NCI-H2171 (cell line): ENCODE measurements at places on chromosomes 5 and 9.

DNA sequence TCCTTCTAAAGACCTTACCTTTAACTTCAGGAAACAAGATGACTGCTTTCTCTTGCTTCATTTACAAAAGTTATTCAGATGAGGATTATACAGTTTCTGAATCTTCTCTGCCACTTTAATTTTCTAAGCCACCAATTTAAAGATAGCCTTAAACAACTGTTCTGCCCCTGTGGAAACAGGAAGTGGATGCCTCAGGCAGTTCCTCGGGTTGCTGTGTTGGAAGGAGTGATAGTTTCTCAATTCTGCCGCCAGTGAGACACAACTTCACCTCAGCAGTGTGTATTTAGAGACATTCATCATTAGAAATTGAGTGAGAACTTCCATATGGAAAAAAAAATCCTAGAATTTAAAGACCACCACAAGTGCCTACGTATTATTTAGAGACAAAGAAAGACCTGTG lies 475.1 kb upstream of the WWC1 start:
- no peak for DNase-seq

DNA sequence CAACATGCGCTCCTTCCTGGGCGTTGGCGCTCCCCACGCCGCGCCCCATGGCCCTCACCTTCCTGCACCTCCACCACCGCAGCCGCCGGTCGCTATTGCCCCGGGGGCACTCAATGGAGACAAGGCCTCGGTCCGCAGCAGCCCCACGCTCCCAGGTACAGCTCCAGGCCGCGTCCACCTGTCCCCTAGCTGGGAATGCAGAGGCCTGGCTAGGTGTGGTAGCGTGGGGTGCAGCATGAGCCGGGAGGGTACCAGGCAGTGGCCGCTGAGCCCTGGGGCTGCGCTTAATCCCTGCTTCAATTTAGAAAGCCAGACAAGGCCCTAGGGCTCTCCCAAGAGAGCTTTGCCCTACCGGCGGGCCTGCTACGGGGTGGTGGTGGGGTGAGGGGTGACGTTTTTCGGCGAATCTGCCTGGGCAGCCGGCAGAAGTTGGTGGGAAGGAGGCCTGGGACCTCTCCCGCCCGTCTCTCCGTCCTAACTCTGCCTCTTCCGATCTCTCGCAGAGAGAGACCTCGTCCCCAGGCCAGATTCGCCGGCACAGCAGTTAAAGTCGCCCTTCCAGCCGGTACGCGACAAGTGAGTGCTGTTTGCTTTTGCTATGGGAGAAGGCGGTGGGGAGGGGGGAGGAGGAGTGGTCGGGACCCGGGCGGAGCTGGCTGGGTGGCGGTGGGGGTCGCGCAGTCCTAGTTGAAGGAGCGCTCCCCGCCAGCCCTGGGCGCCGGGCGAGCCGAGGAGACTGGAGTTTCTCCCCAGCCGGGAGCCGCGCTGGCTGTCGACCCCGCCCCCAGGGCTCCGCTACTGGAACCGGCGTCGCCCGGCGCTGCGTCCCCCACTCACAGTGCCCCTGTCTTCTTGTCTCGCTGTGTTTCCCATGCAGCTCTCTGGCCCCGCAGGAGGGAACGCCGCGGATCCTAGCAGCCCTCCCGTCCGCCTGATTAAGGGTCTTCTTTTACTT lies 4.8 kb downstream of the IRX1 start:
- DNase-seq: no peak

DNA sequence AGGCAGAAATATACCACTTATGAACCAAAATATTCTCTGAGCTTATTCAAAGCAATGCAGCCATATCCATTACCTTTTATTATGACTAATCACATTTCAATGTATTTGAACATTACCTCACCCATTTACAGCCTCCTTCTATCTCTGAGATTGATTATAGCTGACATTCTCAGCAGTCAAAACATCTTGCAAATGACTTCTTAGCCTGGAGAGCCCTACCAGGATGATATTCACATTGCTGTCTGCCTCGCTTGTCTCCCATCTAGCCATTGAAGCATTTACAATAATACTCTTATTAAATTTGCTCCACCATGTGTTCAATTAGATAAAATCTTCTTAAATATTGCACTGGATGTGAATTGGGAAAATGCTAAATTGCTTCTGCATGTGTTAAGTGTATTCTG lies 1879.9 kb upstream of the ACO1 start:
- DNase-seq: no peak

DNA sequence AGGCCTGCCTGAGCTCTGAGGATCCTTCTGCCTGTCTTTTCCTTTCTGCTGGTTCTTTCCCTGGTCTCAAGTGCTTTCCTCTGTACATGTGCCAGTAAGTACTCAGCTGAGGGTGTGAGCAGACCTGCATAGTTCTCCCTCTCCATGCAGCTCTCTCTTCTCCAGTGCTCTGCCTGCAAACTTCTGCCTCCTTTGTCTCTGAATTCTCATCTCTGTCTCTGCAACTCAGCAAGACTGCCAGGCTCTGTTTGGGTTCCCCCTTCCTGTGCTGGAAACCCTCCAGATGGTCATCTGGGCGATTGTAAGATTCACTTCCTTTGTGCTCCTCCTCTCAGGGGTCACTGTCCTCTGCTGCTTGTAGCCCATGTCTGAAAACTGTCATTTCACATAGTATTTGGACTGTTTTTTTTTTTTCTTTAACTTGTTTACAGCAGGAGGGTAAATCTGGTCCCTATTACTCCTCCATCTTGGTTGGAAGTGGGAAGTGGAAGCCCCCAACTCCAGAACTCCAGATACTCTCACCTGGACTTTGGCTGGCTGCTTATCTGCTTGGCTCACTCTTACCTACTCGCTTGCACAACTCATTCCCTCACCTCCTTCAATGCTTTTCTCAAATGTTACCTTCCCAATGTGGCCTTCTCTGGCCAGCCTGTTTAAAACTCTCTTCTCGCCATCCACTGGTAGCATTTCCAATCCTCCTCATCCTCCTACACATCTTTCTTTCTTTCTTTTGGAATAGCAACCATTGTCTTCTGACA lies 175.3 kb upstream of the TBC1D2 start:
- DNase-seq: no peak

GRCh38 chr5:79873187-79873586 lies 117.9 kb downstream of the MTX3 start:
- DNase-seq: no peak

DNA sequence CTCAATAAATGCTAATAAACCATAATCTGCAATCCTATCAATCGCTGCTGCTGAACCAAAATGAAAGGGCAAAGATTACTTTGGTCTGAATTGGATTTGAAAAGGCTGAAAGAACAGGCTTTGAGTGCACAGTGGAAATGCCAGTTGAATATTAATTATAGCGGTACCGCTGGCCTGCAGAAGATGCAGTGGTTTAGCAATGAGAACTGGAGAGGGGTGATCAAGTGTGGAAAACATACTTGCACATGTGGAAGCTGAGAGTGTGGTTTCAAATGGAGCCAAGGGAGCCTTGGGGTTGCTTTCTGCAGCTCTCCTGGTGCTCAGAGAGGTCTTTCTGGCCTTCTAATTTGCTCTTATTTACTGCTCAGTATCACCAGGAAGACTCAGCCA lies 133.9 kb downstream of the PTTG1 start:
- DNase-seq: no peak

GRCh38 chr9:84139296-84140070 lies 158.9 kb downstream of the RMI1 start:
- no peak for DNase-seq

GRCh38 chr9:14087576-14087975 lies 226.4 kb downstream of the NFIB start:
- DNase-seq: no peak

DNA sequence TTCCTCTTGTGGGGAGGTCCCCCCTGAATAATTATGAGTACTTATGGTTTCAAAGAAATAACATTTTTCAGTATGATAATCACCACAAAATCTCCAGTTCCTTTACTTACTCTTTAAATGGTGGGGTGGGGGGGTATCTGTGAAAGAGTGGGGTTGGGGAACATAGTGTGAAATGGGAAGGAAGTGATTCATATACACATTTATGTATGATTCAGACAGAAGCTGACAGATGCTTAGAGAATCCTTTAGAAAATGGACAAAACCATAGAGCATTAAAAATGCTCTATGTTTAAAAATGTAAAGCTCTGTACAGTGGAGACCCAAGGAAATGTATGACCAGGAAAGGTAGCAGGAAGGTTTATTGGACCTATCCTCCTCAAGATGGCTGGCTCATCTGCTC lies 267.5 kb upstream of the GRIA1 start:
- no peak for DNase-seq

GRCh38 chr5:42787073-42787472 lies 24.6 kb downstream of the SELENOP start:
- DNase-seq: no peak

GRCh38 chr9:4979239-4979638 lies 5.8 kb upstream of the JAK2 start:
- no peak for DNase-seq

- DNase-seq: no peak
Measured at GRCh38 chr9:9177081-9177480, 1377.5 kb upstream of the DMAC1 start.

- no peak for DNase-seq
Measured at GRCh38 chr5:175478008-175478383, 364 bp upstream of the SFXN1 start.

GRCh38 chr5:55507574-55507973 lies 27.2 kb downstream of the PLPP1 start:
- DNase-seq: no peak

GRCh38 chr9:133125941-133126696 lies 5.1 kb upstream of the RALGDS start:
- peak; percentile 40 for DNase-seq

GRCh38 chr5:90558344-90559192 lies at the start of gene ADGRV1:
TSS of gene ADGRV1 (plus strand) at chr5:90558797. CDS start at chr5:90558896, 99 bp downstream.
- peak; percentile 84 for DNase-seq

DNA sequence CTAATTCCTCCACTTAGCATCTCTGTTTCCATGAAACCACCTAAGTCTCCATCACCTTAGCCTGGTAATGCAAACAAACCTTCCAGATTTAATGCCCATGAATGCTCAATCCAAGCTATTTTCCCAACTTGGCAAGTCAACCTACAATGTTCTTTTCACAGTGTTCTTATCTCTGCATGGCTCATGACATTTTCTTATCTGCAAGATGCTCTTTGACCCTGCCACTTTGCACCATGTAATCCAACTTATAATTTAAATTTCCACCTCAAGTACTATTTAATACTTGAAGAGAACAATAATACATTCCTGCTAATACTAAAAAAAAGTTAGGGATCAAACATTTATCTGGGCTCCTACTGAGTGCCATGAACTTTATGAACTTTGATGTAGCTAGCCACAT lies 164.3 kb downstream of the TMEM232 start:
- DNase-seq: no peak

DNA sequence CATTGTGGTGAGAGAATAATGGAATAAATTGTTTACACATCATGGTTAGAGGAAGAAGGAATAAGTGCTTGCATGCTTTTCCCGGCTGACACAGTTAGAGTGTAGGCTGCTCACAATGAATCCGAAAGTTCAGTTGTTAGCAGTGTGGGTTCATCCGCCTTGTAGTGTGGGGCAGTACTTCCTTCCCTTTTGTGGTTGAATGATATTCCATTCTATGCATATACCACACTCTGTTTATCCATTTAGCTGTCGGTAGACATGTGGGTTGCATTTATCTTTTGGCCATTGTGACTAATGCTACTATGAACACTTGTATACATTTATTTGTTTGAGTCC lies 84.0 kb downstream of the COL5A1 start:
- DNase-seq: no peak

DNA sequence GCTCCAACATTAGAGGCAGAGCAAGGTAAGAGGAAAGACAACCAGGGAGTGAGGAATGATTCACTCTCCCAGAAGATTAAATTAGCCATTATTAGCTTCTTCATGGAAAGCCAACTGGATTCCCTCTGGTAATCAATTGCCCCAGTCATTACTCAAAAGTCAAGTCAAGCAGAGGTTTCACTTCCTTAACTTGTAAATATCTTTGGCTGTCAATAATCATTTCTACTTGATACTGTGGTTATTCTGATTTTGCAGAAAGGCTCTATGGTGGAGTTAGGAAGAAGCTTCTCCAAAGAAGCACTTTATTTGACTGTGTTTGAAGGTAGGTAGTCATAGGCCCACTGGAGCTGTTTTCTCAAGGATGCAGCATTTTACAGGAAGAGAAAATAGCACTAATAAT lies 78.0 kb downstream of the JAKMIP2 start:
- DNase-seq: no peak

GRCh38 chr5:123208668-123209501 lies 119.8 kb downstream of the PRDM6 start:
- no peak for DNase-seq

GRCh38 chr5:131394128-131394527 lies 130.3 kb downstream of the CDC42SE2 start:
- DNase-seq: no peak

DNA sequence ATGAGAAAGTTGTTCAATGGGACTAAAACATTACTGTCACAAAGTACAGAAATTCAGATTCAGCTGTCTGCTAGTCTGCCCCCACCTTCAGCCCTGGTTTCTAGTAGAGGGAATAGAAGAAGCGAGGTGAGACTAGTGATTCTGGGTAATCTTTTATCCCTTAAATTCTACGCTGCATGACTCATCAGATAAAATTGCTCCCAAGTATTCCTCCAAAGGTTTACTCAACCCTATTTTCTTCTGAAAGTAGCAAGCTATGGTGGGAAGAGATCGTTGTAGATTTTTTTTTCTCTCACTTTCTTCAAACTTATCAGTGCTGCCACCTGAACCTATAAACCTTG lies 318.9 kb upstream of the RIOK2 start:
- no peak for DNase-seq

DNA sequence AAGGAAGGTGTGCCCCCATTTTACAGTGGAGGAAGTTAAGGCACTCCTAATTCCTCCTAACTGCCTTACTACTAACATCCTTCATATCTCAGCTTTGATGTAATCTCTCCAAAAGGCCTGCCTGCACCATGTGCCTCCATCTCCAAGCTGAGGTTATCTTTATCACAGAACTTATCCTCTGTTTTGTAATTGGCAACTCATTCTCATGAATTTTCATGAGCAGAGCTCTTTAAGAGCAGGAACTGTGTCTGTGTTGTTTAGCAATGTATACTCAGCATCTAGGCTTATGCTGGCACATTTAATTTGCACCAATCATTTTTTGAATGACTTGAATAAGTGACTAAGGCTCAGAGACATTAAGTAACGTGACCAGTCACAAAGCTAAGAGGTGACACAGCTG lies 147.9 kb upstream of the VLDLR start:
- DNase-seq: no peak

DNA sequence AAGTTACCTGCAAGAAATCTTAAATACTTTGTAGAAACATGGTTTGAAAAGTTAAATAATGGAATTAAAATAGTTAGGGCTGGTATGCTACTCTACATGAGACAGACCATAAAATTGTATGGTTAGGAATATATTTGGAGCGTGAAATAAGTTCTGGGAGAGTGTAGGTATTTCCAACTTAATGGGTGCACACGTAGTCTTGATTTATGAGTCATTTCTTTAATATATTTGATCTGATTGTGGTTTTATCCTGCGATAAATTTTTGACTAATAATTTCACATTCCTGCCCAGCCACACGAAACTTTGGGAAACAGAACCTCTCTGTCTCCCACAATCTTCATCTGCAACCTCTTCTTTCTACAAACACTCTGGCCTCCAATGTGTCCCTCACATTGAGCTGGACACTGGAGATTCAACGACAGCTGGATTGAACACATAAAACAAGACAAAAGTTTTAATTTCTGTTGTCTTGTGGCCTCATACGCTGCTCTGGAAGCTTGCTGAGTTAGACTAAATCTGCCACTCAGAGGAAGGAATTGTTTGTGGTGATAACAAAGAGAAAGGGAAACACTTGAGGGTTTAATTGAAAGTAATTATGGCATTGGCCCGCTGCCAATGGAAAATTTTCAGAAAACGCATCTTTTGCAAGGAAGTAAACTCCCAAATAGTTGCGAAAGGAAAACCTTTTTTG lies 201.8 kb upstream of the ZNF608 start:
- no peak for DNase-seq

GRCh38 chr9:36874921-36875320 lies 159.1 kb downstream of the PAX5 start:
- DNase-seq: no peak
